Activated CD8-positive, alpha-beta T cell treated with anti-CD3 and anti-CD28 coated beads, Interleukin-2, amount 10 ng/mL, durations not matched to agents 7 days and 5 days (primary cell): ENCODE measurements at places on chromosomes 3 and 15.

DNA sequence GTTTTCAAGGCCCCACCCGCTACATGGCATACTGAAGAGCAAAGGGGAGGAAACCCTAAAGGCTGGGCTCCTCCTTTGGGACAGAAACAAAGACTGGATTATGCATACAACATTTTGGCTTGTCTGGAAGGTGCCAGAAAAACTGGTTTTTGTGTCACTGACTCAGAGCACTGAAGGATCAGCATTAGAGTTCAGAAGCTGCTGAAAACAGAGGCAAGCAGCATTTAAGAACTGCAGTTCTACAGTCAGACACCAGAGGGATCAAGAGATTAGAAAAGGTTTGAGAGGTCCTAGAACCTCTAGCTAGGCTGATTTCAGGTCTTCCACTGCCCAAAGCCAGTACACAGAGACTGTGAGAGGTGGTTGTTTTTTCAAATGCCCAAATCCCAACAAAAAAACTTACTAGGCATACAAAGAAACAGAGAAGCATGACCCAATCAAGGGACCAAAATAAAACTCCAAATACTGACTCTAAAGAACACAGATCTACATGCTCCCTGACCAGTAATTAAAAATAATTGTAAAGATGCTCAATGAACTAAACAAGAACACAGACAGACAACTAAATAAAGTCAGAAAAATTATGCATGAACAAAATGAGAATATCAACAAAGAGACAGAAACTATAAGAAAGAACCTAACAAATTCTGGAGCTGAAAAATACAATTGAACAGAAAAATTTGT is 91.2 kb downstream of the SENP2 start:
- no peak overlapping the region for H3K27ac ChIP-seq
- H3K4me3 ChIP-seq = no peak overlapping the region
- peaks cover 37% of the 10 kb centered on the region for H3K27me3 ChIP-seq
- peak; percentile 29 for DNase-seq
- no peaks in the 10 kb centered on the region for H3K4me1 ChIP-seq

GRCh38 chr3:173275740-173276139 is 121.8 kb upstream of the NLGN1 start:
- no peak overlapping the region for H3K27ac ChIP-seq
- H3K4me3 ChIP-seq = no peak overlapping the region
- no peaks in the 10 kb centered on the region for H3K27me3 ChIP-seq
- no peaks in the 10 kb centered on the region for H3K36me3 ChIP-seq
- no peak for DNase-seq
- no peaks in the 10 kb centered on the region for H3K4me1 ChIP-seq

DNA sequence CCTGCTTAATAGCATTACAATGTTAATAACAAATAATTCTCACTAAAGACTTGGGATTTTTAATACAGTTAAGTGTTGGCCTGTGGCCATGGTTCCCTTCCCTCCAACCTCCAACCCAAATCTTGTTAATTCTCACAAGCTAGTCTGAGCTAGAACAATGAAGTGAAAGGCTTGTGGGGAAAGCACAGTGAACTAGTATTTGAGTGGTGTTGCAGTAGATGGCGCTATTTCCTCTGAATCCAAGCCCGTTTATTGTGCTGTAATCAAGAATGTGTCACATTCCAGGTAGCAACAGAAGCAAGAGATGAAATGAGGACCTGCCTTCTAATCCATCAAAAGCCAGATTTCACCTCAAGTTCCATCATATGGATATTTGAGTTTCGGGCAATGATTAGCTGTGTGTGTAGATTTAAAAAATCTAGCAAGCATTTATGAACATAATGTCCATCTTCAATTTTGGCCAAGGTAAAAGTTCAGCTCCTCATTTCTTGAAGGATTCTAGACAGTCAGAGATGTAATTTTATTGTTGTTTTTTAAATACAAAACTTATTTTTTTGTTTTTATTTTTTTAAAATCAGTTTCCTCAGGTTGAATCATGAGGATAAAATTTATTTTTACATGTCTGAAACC is 160.7 kb downstream of the SQOR start:
- no peaks in the 10 kb centered on the region for H3K36me3 ChIP-seq
- peak; percentile 29 for DNase-seq
- no peak overlapping the region for H3K4me3 ChIP-seq
- peaks cover 13% of the 10 kb centered on the region for H3K27me3 ChIP-seq
- no peak overlapping the region for H3K27ac ChIP-seq

DNA sequence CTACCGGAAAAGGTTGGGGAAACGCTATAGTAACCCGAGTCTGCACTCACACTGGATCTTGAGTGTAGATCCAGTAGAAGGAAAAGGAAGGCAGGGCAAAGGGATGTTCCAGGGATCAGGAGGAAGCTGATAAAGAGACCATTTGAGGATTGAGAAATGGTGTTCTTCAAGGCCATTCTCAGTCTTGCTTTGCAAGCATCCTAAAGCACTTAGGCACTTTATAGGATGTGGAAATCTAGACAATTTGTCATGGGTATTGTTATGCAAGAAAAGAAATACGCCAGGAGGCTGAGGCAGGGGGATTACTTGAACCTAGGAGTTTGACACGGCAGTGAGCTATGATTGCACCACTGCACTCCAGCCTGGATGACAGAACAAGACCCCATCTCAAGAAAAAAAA is 13.2 kb upstream of the SCAMP5 start:
- peaks cover 11% of the 10 kb centered on the region for H3K27me3 ChIP-seq
- no peak overlapping the region for H3K4me3 ChIP-seq
- H3K4me1 ChIP-seq = peaks cover 20% of the 10 kb centered on the region
- no peak overlapping the region for H3K27ac ChIP-seq

DNA sequence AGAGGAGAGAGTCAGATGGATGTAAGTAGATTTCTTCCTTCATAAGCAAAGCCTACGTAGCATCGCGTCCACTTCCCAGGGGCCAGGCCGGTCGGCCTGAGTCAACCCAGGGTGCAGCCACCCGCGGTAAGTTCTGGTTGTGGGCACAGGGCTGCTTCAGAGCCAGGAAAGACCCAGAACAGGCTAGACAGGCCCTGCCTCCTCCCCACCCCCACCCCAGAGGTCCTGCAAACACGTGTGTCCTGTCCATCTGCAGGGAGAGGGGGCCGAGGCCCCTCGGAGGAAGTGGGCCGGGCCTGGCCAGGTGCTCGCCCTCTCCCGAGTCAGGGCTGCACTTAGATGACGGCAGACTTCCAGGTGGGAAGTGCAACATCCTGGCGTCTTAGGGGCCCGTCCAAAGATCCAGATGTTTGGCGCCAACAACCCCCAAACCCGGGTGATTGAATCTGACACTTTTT is 100.8 kb upstream of the ALDH1A3 start:
- H3K27ac ChIP-seq = no peak overlapping the region
- H3K4me3 ChIP-seq = no peak overlapping the region
- H3K36me3 ChIP-seq = no peaks in the 10 kb centered on the region
- peak; percentile 14 for DNase-seq
- no peaks in the 10 kb centered on the region for H3K27me3 ChIP-seq

DNA sequence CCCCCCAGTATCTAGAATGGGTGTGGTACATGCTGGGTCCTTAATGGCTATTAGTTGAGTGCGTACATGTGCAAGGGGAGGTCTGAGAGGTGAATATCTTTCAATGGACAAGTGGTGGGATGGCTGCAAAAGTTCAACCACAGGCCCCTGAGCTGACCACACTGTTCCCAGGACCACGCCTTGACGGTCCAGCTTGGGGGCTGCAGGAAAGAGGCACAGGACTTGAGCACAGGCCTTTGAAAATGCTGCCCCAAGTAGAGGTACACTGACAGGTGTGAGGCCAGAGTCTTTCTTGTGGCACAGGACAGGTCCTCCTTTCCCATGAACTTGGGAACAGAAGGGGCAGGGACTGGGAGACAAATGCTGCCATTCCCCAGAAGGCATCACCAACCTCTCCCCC is 24.0 kb downstream of the AMOTL2 start:
- peaks cover 3% of the 10 kb centered on the region for H3K4me1 ChIP-seq
- H3K36me3 ChIP-seq = no peaks in the 10 kb centered on the region
- DNase-seq = no peak

DNA sequence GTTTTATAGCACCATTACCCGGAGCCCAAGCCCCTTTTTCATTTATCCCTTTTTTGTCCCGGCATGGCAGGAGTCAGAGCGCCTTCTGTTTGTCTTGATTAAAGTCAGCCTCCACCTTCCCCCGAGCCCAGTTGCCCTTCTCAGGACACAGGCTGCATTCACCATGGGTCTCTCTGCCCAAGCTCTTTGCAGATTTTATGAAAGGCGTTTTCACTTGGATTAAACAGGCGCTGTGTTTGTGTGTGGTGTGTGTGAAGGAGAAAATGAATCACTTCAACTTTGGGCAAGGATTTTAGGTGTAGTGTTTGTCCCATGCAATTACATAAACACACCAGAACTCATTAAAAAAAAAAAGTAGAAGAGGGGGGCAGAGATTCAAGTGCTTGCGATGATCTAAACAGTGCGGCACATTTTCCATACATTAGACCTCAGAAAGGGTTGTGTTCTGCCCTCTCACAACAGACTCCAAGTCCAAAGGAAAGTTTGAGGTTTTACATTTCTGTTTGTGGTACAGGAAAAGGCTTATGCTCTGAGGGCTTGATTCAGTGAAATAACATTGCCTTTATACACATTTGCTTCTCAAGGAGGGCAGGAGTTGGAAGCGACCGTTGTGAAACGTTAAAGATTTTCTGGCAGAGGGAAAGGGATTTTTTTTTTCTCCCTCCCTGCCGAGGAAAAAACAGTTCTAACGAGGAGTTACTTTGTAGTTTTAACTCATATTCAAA is 14.5 kb upstream of the IL16 start:
- peaks cover 20% of the 10 kb centered on the region for H3K4me1 ChIP-seq
- H3K4me3 ChIP-seq = no peak overlapping the region
- H3K27ac ChIP-seq = no peak overlapping the region
- H3K27me3 ChIP-seq = peaks cover 35% of the 10 kb centered on the region
- H3K36me3 ChIP-seq = no peaks in the 10 kb centered on the region
- DNase-seq = no peak

DNA sequence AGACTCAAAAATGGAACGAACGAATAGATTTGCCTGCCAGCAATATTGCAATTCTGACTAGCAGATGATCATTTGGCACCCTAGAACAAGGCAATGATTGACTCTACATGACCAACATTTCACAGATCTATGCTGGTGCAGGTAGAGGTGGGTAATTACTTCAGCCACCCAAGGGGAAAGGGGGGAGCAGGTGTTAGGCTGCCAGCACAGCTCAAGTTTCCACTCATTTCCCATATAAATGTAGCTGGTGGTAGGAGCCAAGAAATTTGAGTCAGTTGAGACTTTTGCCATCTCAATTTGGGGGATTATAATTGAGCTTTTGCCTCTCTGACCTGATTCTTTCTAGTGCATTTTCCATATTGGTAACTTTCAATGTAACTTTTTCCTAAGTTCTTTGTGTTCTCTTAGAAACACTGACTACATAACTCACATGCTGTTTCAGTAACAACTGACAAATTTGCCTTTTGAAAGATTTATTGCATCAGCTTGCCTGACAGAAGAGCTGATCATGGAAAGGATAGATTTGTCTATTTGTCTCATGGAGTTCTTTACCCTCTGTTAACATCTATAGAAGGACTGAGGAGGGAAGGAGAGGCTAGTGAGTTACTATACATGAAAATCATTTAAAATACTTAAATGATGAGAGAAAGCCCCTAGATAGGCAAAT is 902.5 kb downstream of the ZPLD1 start:
- no peak overlapping the region for H3K4me3 ChIP-seq
- H3K27ac ChIP-seq = no peak overlapping the region
- H3K27me3 ChIP-seq = no peaks in the 10 kb centered on the region
- no peak for DNase-seq
- no peaks in the 10 kb centered on the region for H3K36me3 ChIP-seq

DNA sequence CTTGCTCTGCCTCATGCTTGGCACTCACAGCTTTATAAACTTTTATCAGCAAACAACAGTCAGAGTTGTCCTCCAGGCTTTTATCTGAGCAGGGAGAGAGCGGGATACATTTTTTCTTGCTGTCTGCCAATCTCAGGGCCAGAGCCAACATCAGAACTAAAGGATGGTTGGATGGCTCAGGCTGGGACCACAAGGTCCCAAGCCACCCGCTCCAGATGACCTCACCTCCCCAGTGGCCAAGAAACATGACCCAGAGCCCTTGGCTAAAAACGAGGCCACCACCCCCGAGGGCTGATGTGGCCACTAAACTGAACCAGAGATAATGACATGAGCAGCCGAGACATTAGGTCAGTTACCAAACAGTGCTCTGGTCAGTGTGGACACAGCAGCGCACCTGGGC is 18.8 kb upstream of the SPATA12 start:
- H3K27ac ChIP-seq = no peak overlapping the region
- no peaks in the 10 kb centered on the region for H3K4me1 ChIP-seq
- no peak for DNase-seq
- H3K4me3 ChIP-seq = no peak overlapping the region
- peaks cover 18% of the 10 kb centered on the region for H3K27me3 ChIP-seq

GRCh38 chr3:157117875-157118654 is 41.9 kb downstream of the CCNL1 start:
- no peak overlapping the region for H3K4me3 ChIP-seq
- no peak overlapping the region for H3K27ac ChIP-seq
- peaks cover 18% of the 10 kb centered on the region for H3K4me1 ChIP-seq
- H3K27me3 ChIP-seq = no peaks in the 10 kb centered on the region

DNA sequence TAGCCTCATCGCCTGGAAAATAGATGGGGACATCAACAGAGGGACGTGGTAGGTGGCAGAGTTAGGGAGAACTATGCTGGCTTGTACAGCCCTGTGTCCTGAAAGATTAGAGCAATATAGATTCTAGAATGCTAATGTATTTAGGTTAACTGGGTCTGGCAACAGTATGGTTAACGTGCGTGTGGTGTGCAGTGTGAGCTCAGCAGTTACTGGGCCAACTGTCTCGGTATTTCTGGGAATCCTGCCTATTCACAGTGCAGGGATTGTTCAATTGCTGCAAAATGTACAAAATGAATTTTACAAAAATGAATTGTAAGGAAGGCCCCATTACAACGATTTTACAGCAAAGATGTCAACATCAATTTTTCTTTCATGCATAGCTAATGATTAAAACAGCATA is 20.6 kb downstream of the MEIS2 start:
- H3K27ac ChIP-seq = no peak overlapping the region
- H3K4me1 ChIP-seq = no peaks in the 10 kb centered on the region
- no peak overlapping the region for H3K4me3 ChIP-seq

DNA sequence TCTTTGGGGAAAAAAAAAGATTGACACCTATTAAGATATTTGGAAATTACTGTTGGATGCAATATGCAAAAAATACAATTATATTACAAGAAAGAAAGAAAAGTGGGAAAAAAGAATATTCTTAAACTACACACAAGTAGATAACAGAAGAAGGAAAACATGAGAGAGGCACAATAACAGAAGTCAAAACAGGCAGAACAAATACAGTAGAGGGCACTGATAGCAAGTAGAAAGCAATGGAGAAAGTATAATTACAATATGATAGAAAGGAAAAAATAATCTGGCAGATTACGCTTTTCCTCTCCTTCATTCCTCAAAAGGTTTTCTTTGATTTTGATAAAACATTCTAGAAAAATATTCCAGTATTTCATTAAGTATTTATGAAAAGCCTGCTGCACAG is 72.1 kb downstream of the ADAM10 start:
- no peak overlapping the region for H3K4me3 ChIP-seq
- no peak for DNase-seq
- peaks cover 27% of the 10 kb centered on the region for H3K36me3 ChIP-seq
- H3K27ac ChIP-seq = no peak overlapping the region
- no peaks in the 10 kb centered on the region for H3K27me3 ChIP-seq
- H3K4me1 ChIP-seq = peaks cover 6% of the 10 kb centered on the region

GRCh38 chr3:165193366-165194254 is 2.6 kb downstream of the SLITRK3 start:
- peaks cover 53% of the 10 kb centered on the region for H3K27me3 ChIP-seq
- H3K4me3 ChIP-seq = no peak overlapping the region
- H3K36me3 ChIP-seq = peaks cover 2% of the 10 kb centered on the region
- DNase-seq = no peak
